Activated CD8-positive, alpha-beta memory T cell treated with anti-CD3 and anti-CD28 coated beads, Interleukin-2, amount 50 U/mL, for 4 hours (primary cell): ENCODE measurements at places on chromosomes 12 and 14.

- no peak for DNase-seq
These were observed 97.7 kb upstream of the RGS6 start for GRCh38 chr14:71834284-71835204.

GRCh38 chr14:23547924-23548323 lies 3.6 kb downstream of the ZFHX2 start:
- DNase-seq, result no peak

- no peak for DNase-seq
These were observed 25.9 kb downstream of the CGRRF1 start for GRCh38 chr14:54535646-54536045.

DNA sequence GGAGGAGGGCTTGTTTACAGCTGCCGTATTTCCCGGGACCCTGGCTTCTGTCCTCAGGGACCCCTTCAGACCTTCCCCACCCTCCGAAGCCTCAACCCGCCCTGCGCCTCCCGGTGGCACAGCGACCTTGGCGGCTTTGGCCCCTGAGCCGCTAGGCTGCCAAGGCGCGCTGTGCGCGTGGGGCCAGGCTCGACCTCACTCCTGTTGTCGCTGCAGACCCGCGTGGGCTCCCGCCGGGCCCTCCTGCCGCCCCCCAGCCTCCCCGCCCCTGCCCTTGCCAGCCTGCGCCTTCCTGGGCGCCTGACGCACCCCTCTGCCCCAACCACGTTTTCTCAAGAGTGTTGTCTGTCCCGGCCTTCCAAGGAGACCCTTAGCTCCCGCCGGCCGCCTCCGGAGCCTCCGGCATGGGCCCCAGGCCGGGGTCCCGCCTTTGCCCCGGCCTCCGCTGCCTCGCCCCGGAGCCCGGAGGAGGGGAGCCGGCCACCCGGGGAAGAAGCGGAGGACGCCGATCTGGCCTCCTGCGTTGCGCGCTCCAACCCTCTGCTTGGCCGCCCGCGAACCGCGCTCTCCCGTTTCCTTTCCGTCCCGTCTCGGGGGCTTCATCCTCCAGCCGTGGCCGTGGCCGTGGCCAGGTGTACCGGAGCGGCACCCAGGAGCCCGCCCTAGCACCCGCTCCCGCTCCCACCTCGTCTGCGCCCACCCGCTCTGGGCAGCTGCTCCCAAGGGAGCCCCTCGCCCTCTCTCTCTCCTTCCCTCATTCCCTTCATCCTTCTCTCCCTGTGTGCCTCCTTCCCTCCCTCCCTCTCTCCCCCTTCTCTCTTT lies 19.9 kb downstream of the PPP2R5C start:
- DNase-seq, result peak; percentile 42

GRCh38 chr12:115636546-115636945 lies 640.9 kb downstream of the MED13L start:
- DNase-seq, result no peak

GRCh38 chr14:65731933-65732506 lies 319.5 kb downstream of the FUT8 start:
- DNase-seq, result no peak

DNA sequence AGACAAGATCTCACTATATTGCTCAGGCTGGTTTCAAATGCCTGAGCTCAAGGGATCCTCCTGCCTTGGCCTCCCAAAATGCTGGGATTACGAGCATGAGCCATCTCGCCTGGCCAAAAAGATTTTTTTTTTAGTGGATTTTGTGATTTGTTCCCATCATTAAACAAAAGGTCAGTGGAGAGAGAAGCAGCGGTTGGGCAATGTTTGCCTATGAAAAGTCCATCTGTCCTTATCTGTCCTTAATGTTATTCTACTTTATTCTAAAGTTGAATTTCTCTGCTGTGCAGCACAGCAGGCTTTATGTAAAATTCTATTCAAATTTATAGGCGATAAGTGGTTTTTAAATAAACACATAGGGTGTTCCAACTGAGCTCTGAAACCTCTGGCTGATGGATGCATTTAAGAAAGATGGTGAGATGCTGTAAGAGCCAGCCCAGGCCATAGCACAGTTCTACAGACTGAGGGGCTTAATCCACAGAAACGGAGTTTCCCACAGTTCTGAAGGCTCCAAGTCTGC lies 18.8 kb downstream of the HCAR2 start:
- DNase-seq, result no peak

DNA sequence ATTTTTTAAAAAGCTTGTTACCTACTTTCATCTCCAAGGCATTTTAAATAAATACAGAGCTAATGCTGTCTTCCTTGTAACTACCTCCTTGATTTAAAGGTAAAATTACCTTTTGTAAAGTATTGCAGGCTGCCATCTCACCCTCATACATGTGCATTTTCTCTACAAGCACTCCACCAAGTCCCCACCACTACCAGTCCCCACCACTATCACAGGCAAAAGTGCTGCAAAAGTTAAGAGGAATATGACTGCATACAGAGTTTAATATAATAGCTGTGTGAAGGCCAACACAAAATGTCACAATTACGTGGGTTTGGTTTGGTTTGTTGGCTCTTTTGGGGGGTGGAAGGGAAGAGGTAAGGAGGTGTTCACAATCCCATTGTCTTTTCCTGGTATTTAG lies 9.6 kb downstream of the SIX1 start:
- no peak for DNase-seq

DNA sequence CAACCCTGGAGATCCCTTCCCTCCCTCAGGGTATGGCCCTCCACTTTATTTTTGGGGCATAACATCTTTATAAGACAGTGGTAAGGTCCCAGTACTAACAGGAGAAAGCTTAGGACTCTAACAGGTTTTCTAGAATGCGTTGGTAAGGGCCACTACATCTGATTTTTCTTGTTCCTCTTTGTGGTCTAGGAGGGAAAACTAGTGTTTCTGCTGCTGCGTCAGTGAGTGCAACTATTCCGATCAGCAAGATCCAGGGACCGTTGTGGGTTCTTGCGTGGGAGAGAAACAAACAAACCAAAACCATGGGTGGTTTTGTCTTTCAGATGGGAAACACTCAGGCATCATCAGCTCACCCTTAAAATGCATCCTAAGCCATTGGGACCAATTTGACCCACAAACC lies 123.6 kb upstream of the SLC16A7 start:
- DNase-seq, result no peak

DNA sequence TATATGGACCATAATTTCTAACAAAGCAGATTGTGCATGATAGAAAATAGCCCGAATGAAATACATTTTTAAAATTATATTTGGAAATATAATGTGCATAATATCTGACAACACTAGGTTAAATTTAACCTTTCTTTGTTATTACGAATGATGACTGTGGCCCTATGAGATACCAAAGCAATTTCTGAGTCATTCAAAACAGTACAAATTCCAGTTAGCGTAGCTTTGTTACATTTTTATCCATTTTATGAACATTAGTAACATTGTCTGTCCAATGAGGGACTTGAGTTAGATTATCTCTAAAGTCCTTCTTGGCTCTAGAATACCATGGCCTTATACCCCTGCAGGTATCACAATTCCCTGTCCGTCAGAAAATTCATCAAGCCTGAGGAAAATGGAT lies 39.0 kb upstream of the REP15 start:
- DNase-seq, result no peak

DNA sequence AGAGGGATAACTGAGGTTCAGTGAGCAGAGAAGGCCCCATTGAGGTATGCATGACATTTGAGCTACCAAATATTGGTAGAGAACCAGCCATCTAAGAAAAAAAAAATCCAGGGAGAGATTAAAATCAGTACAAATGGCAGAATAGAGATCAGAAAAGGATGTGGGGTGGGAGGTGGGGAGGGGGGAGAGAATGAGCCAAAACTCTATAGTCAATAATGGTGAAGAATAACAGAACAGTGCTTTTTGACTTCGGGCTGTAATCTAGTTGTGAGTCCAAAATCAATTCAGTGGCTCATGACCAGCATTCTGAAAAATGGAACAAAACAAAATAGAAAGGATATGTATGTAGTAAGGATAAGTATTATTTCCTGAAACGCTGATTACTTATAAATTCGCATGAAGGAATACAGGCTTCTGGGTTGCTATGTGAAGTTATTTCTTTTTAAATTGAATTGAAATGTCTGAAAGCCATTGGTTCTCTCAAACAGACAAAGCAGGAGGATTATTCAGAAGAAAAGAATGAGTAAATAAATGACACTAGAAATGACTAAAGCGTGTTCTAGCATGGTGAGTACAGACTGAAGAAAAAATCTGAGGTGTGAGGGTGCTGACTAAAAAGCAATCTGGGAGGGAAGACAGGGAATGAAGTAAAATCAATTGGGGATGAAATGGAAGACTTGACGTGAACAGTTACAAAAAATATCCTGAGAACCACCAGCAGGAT lies 72.4 kb downstream of the ATP2B1 start:
- DNase-seq, result no peak

DNA sequence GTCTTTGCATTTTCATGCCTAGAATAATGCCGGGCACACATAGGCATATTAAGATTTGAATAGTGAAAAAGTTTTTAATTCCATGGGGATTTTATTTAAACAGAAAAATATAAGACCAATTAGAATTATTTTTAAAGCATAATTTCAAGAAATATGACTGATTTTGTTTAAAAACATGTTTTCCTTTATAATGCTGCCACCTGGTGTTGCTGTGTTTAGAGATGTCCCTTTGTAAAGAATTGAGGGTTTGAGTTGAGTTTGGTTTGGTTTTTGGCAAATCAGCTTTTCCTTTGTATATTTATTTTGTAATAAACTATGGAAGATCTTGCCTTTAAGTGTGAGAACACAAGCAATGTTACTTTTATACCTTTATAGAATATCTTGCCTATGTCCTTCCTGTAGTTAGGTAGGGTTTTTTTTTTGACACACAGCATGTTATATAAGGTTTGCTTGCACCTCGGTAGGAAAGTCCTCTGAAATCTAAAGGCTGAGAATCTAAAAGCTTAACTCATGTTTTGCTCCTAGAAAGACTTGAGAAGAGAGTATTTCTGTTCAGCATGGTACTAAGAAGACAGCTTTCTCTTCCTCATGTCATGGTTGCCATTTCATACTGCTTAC lies 31.4 kb upstream of the SNAPC1 start:
- no peak for DNase-seq

DNA sequence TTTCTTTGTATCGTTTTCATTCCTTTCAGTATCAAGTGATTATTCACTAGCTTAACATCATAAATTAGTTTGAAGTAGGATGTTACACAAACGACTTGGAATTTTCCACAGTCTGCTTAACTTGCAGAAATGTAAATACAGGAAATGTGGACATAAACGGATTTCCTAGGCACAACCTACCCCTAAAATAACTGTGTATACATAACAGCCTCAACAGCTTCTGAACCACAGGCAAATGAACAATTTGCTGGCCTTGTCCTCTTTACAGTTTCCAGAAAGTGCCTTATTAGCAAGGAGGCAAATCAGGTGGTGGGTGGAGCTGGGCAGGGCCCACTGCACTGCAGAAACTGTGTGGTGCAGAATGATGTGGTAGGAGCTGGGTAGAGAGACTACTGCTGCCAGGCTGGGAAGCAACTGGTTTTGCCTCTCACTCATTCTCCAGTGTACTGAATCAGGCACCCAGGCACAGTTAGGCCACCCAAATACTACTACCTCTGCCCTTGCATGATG lies 14.1 kb downstream of the DRAM1 start:
- DNase-seq, result no peak

- no peak for DNase-seq
These were observed 27.4 kb downstream of the YEATS4 start for GRCh38 chr12:69386921-69387320.

- DNase-seq, result no peak
These were observed 477.7 kb upstream of the SYT1 start for GRCh38 chr12:78386871-78387270.

- no peak for DNase-seq
These were observed 1214.9 kb downstream of the GALC start for GRCh38 chr14:86777963-86778602.

GRCh38 chr12:13000925-13001774 lies 1.1 kb upstream of the HEBP1 start:
- peak; percentile 35 for DNase-seq

- DNase-seq, result no peak
These were observed 396.8 kb downstream of the NUAK1 start for GRCh38 chr12:105741786-105742566.

DNA sequence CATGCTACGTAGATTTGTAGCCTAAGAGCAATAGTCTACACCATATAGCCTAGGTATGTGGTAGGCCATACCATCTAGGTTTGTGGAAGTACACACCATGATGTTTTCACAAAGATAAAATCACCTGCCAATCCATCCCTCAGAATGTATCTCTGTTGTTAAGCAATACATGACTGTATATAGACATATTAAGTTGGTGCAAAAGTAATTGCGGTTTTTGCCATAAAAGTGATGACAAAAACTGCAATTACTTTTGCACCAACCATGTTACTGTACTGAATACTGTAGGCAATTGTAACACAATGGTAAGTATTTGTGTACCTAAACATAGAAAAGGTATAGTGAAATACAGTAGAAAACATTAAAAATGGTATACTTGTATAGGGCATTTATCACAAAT lies 40.5 kb downstream of the MGST1 start:
- no peak for DNase-seq

- no peak for DNase-seq
These were observed 33.3 kb downstream of the TDG start for GRCh38 chr12:103998976-103999375.
